T-helper 1 cell (primary cell): ENCODE measurements at places on chromosomes 6 and 20.

- peak; percentile 64 for DNase-seq
These were observed at the start of gene SYCP2 for GRCh38 chr20:59933296-59933848. SYCP2 (minus strand) TSS chr20:59933637; CDS start chr20:59922413, 11,224 bp downstream.

GRCh38 chr20:2800521-2801285, at the start of gene CPXM1:
CPXM1 (minus strand) TSS chr20:2800627; CDS start chr20:2800572, 55 bp downstream.
- no peak for DNase-seq

DNA sequence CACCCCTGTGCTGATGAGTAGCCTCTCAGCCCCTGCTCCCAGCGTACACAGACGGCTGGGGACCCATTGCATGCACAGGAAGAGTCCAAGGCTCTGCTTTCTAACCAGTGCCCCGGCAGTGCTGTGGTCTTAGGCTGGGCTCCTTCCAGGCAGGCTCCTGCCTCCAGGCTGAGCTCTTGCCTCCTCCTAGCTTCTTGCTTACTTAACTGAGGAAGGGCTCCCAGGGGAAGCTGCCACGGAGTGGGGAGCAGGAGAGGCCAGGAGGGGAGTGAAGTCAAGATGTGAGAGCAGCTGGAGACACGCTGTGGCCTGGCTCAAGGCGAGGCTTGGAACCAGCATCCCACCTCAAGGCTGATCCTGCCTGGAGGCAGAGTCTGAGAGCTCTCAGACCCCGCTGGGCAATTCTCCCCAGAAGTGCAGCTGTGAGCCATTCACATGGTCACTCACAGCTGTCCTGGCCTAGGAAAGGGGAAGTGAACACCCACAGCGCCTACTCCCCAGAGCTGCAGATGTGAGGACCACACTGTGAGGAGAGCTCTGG, 141.0 kb downstream of the TBXT start:
- DNase-seq, result no peak

- DNase-seq, result no peak
These were observed 202.5 kb upstream of the SGK1 start for GRCh38 chr6:134520181-134521115.

DNA sequence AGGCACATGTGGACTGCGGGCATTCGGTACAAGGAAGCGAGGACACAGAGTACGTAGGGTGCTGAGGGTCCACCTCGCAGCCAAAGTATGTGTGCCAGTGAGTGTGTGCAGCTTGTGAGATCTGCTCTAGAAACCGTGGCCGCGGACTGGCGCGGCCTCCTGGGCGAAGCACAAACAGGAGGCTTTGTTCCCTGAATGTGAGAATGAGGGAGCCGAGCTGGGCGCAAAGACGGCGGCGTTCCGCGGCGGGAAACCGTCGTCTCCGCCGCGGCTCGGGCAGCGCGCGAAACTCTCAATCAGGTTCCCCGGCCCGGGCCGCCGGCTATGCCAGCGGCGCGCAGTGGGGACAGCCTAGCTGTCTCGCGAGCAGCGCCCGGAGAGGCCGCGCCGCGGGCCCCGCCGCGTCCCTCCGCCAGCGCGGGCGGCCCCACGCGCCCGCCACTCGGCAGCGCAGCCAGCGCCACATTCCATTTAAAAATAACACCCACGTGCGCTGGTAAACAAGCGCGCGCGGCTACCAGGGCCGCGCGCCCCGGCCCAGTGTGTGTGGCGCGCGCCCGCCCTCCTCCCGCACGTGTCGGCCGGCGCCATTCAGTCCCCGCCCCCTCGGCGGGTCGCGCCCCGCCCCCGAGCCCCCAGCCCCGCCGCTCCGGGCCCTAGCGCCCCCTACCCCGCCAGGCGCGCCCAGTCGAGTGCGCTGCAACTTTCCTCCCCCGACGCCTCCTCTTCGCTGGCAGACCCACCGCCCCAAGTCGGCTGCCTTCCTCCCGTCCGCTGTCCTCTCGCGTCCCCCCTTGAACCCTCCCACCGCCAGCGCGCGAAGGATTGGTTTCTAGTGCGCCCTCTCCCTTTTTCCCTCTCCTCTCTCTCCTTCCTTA, 3.0 kb upstream of the FOXO3 start:
- DNase-seq, result peak; percentile 77

DNA sequence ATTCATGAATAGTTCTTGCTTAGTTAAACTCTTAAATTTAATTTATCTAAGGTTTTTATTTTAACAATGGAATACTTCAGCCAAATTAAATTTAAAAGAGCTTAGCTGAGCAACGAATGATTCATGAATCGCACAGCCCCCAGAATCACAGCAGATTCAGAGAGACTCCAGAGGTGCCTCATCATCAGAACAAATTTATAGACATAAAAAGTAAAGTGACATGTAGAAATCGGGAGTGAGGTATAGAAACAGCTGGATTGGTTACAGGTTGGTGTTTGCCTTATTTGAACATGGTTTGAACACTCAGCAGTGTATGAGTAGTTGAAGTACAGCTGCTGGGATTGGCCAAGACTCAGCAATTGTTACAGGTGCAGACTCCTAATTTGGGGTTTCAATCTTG, 132.7 kb upstream of the MAP3K4 start:
- DNase-seq, result no peak

DNA sequence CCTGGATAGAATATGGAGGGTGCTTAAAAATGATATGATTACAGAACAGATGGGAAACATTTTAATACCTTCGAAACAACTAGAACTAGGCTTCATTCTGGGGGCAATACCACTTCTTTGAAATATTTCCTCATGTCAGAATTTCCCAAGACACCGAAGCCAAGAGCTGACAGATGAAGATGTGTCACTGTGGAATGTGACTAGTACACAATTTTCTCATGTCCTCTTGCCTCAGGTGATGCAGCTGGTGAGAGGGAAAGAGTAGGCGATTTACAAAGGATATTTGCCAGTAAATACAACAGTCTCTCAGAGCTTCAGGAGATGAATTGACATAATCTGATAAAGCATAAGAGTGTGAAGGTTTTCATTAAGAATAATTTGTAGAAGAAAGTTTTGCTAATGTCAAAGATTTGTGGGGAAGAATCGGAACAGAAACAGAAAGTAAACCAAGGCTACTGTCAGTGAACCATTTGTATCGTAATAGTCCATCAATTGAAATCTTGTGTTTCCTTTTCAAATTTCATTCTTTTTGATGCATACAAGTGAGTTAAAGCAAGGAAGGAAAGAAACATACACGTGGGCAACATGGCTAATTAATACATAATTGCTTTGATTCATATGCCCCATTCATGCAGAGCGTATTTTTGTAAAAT, 164.7 kb upstream of the CCN2 start:
- DNase-seq, result no peak

- no peak for DNase-seq
These were observed 144.6 kb downstream of the UTRN start for GRCh38 chr6:144429753-144430152.

DNA sequence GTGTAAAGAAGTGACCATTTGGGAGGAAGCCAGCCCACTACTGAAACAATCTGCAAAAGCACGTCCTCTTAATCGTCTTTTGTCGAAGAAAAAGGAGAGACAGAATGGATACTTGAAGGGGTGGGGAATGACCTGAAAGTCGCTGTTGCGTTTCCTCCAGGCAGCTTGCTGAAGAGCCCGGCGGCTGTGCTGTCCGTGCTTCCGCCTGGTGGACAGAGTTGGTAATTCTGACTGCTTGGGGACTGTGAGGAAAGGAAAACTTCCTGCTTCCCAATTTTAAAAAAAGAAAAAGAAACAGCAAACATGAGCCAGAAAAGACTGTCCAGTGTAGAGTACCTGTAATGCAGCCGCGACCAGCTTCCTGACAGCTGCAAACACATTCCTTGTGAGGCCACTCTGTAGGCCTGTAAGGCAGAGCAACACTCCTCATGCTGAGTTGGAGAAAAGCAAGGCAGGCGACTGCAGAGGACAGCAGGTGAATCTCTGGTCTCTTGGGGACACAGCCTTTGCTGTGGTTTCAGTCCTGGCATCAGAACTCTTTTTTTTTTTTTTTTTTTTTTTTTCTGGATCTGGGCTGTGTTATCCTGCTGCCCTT, 251.1 kb upstream of the TBX18 start:
- no peak for DNase-seq

DNA sequence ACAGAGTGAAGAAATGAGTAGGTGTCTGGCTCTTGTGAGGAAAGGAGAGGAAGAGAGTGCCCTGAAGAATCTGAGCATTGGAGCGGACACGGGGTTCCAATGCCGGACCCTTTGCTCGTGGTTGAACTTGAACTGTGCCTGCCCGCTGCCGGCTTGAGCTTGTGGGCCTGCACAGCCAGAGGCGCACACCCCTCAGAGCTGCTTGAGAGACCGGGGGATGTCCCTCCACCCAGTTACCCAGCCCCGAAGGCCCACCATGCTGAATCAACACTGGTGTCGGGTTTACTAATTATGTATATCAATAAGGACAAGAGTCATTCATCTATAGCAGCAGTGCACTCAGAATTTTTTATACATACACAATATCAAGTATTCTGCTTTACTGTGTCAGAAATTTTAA, 218.3 kb upstream of the CST7 start:
- DNase-seq, result no peak

DNA sequence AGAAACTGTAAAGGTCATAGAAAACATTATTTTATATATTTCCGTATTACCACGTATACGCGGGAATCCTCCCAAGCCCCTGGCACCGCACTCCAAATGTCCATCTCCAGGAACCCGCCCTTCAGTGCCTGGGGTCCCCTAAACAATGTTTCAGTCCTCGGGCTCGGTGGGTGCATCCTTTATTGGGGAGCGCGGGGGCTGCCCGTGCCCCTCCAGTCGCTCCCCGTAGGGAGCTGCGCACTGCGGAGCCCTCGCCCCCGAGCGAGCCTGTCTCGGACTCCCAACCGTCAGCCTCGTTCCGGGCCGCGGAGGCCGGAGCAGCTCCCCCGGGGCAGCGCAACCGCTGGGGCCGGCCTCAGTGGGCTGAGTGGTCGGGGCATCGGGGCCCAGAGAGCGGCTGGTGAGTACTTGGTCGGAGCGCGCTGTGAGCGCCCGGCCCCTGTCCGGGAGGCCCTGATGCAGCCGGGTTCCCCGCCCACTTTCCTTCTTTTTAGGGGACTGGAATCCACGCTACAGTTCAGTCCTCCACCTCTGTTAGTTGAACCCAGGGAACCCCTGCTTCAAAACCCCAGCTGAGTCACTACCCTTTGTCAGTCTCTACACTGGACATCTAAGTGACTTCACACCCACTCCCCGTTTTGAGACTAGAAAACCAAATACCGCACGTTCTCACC, at the start of gene DNAH8:
Gene DNAH8 (plus strand): TSS at position 296 of the 674 bp plus-strand sequence. CDS start 7,499 bp downstream, outside the sequence.
- no peak for DNase-seq

DNA sequence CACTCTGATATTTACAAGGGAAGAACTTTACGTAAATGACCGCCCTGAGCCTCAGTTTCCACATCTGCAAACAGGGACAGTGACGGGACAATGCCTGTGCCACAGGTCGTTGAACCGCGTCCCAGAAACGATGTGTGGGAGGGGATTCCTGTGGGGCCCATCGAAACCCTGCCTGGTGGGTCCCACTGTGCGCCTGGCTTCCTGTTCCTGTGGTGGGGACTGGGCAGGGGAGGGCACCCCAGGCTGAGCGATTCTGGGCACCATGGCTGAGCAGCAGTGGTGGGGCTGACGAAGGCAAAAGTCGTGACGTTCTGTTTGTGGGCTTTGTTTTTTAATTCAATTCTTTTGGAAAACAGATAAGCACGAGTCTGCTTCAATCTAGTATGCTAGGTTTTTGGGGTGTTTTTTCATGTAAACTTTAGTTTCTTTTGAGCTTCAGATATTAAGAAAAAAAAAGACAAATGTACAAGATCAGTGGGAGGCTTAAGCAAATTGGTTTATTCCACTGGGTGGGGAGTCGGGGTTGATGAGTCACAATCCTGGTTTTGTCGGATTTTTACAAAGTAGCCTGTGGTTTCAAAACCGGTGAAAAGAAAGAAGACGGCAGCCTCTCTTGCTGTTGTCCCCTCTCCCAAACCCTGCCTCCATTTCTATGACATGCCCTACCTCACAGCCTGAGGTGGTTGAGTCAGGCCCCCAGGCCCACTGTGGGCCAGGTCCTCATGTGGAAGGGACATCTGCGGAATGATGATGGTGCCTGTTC, 40.4 kb downstream of the GNAS-AS1 start:
- DNase-seq, result no peak

DNA sequence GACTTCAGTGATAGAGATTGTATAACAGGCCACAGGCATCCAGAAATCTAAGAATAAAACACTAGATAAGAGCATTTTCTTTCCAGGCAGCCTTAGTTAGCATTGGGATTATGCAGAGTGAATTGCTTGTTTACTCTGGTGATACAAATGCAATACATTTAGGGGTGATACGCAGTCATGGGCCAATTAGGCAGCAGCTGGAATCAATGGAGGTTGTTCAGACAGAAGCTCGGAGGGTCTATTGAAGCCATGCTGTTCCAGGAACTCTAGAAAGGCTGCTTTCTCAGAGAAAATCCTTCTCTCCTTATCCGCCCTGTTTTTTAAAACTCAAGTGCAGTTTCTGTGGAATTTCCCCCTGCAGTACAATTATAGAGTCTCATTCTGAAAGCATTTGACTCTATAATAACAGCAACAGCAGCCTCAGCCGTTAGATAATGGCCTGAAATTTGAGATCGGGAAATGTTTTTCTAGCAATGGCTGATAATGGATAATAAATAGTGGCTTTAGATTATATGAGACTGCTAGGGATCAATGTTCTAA, 364.3 kb upstream of the HS3ST5 start:
- DNase-seq, result no peak

DNA sequence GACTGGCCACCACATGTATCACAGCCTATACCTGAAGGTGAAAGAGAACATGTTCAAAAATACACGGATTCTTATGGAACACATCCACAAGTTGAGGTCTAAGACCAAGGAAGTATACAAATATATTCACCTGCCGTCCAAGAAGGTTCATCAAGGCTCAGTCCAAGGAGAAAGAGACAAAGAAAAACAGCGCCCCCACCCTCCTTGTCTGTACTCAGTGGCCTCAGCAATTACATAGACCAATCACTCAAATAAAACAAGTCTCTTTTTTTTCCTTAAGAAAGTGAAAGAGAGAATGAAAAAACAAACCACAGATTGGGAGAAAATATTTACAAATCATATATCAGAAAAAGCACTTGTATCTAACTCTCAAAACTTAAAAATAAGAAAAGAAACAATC, 19.5 kb downstream of the CPXM1 start:
- DNase-seq, result no peak

DNA sequence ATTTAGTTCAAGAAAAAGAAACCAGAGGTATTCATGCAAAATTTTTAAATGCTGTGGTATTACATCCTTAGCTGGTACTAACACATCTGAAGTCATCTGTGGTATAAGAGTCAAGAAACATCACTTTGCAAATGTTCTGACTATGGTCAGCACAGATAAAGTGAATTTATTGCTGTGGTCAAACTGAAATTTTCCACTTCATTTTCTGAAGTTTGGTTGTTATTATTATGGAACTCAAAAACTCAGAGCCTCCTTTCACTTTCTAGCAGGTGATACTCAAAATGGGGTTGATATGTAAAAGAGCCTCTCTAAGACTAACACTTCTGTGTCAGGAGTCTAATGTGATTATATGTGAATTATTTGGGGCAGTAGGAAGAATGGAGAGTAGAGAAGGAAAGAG, 257.8 kb downstream of the RNGTT start:
- no peak for DNase-seq

GRCh38 chr20:4490045-4490444, 231.7 kb upstream of the PRND start:
- DNase-seq, result no peak

- no peak for DNase-seq
These were observed 44.9 kb downstream of the SNX9 start for GRCh38 chr6:157867981-157868380.
